Cardiac fibroblast (primary cell): ENCODE measurements at places on chromosomes 6 and 20.

- DNase-seq, result peak; percentile 8
These were observed 22.5 kb downstream of the SULF2 start for GRCh38 chr20:47762699-47763268.

GRCh38 chr6:41741625-41742490 is 5.3 kb downstream of the PGC start:
- no peak for DNase-seq

- no peak for DNase-seq
These were observed 72.2 kb downstream of the CNBD2 start for GRCh38 chr20:36040571-36040970.

- peak; percentile 85 for DNase-seq
These were observed 101.3 kb downstream of the SMOC2 start for GRCh38 chr6:168542301-168542700.

GRCh38 chr6:34374069-34374468 is 18.4 kb downstream of the NUDT3 start:
- no peak for DNase-seq

DNA sequence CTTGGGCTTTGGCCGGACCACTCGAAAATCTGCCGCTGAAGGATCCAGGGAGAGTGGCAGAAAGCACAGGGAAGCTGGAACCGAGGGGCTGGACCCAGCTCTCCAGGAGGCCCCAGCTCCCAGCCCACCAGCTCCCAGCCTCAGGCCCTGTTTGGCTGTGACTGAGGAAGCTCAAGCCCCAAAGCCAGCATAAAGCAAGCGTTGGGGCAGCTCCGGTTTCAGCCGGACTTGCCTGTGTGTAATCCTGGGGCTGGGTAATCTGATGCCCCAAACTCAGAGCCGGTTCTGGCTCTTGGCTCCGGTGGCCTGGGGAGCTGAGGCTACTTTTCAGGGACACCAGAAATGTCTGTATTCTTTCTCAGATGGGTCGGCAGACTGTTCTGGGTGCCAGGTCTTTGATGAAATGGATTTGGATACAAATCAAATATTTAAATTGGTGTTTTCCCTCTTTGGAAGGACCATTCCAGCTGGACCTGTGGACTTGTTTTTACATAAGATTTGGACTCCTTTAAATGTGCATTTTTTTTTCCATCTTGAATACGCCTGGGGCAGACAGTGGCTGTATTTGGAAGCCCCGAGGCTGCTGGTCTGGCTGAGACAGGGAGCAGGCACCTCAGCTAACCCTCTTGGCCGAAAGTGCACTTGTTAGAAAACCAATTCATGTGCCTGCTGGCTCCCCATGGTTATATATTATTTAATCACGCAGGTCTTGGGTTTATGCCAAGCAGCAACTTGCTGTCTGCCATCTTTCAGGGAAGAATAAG is 29.7 kb downstream of the RPP40 start:
- DNase-seq, result peak; percentile 10

DNA sequence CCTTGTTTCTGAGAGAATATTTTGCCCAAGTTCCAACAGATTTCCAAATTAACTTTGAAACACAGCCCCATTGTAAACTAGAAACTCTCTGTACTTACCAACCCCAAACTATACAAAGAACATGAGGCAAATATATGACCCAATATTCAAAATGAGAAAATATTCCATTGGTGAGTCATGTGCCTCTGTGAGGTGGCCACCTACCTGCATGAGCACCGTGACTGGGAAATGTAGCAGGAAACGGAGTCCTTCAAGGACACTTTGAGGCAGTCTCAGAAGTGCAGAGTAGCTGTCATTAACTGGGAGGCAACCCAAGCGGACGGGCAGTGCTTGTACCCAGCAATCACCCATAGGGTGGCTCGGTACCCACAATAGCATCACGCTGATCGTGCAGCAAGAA is 335.5 kb upstream of the NOX3 start:
- no peak for DNase-seq

DNA sequence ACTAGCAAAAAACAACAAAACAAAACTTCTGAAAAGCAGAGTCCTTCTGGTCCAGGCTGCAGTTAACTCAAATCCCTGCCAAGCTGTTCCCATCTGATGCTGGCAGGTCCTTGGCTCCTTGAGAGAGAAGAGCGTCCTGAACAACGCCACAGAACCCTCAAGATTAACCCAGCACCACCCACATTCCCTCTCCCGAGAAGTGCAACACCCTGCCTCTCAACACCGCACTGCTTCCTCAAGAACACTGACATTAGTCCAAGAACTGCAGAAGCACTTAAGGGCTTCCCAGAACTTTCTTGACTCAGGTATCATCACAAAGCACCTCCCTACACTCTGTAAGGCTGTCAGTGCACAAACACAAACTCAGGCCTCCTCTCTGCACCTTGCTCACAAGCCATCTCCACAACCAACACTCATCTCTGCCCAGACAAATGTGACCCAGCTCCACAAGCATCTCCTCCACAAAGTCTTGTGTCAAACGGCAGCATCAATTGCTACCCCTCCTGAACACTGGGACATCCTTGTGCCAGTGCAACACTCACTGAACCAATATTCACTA is 7.5 kb downstream of the MRPL14 start:
- no peak for DNase-seq

DNA sequence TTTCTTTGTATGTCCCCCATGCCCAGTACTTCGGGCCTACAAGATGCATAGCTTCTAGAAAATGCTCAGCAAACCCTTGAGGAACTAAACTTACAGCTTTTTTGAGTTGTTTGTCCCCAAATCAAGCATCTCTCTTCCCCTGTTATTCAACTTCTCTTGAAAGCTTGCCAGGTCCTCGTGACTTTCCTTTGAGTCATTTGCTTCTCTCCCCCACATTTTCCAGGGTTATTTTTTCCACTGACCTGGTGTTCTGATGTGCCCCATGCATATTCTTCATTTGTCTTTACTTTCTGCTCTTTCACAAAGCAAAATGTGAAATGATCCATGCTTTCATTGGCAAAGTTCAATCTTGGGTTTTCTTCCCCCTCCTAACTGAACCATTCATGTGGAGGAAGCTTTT is 204.8 kb downstream of the TFAP2A start:
- DNase-seq, result peak; percentile 0

DNA sequence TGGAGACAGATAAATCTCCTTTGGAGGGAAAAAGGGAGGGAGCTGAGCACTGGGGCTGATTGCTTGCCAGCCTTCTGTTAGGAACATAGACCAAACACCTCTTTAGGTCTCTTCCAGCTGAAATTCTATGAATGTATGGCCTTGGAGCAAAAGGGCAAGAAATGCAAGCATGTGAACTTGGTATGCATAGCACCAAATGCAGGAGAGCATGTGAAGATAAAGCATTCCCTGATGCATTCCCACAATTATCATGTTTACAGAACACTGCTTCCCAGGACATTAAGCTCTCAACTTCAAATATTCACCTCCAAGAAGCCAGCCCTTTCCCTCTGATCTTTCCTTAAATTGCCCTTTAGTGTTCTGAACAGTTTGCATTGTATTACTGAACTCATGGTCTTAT is 15.6 kb downstream of the RIPOR2 start:
- no peak for DNase-seq
